T-cell (primary cell): ENCODE measurements at places on chromosomes 1 and 21.
A peak's percentile ranks its signal among the peaks of the same experiment; 100 is the strongest.

- peak; percentile 56 for DNase-seq
Measured at GRCh38 chr1:36109041-36109679, 15.9 kb downstream of the COL8A2 start.

DNA sequence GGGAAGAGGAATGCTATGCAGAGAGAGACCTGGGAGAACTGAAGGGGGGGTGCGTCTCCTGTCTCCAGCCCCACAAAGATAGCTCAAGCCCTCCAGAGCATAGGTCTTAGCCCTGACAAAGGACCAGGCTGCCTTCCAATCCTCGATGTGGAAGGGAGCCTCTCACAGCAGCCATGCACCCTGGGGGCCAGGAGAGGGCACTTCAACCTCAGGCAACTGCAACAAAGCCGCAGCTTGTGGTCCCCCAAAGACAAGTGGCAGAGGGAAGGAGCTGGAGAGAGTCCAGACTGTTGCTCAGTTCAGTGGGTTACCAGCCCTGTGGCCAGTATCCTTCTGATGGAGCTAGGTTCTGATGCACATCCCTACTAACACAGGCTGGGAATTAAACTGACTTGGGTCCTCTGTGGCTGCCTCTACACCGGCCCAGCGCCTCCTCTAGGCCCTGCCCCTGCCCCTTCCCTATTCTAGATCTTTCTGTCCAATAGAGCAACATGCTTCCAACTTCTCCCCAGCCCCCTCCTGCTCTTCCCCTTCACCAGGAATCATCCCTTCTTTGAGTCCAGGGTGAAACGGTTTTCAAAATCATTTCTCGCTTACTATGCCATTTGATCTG is 100.7 kb upstream of the SPATA6 start:
- no peak for DNase-seq

DNA sequence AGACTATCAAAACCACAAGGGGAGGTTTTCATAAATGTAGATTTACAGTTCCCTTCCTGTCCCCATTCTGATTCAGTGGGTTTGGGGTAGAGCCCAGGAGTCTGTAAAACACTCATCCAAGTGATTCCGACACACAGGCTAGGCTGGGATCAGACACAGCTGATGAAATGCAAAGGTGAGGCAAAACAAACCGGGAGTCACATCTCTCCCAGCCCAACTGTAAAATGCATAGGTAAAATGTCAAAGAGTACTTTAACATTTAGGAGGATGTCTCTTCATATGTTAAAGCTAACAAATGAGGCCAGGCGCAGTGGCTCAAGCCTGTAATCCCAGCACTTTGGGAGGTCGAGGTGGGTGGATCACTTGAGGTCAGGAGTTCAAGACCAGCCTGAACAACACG is 45.0 kb downstream of the ZNF281 start:
- DNase-seq: no peak

GRCh38 chr21:37771181-37771580 is 145.1 kb downstream of the KCNJ6 start:
- DNase-seq: no peak

GRCh38 chr1:232355162-232356006 is 274.5 kb downstream of the SIPA1L2 start:
- no peak for DNase-seq

GRCh38 chr1:3350506-3351261 is 103.8 kb upstream of the ARHGEF16 start:
- DNase-seq: no peak

GRCh38 chr1:176795929-176796328 is 333.0 kb downstream of the PAPPA2 start:
- no peak for DNase-seq

DNA sequence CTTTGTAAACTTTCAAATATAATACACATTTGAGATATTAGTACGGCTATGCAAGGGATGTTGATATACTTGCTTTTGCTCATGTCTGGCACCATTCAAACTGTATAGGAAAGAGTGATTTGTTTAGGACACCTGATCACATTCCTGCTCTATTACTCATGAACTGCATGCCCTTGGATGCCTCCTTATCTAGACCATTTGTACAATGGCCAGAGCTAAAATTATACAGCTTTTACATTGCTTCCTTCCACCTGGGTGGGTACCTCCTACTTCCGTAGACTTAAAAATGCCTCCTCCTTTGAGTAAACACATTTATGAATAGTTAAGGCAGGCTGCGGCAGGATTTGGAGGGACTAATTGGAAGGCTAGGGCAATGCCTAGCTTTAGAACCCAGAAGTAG is 85.4 kb upstream of the PBX1 start:
- DNase-seq: no peak

GRCh38 chr1:67211589-67212563 is 45.6 kb downstream of the IL23R start:
- DNase-seq: peak; percentile 31

- DNase-seq: no peak
Measured at GRCh38 chr1:172417557-172417956, 2.9 kb upstream of the C1orf105 start.

- no peak for DNase-seq
Measured at GRCh38 chr1:155032886-155033285, 695 bp downstream of the DCST2 start.

- DNase-seq: no peak
Measured at GRCh38 chr21:20998456-20998789, 214 bp downstream of the NCAM2 start.

DNA sequence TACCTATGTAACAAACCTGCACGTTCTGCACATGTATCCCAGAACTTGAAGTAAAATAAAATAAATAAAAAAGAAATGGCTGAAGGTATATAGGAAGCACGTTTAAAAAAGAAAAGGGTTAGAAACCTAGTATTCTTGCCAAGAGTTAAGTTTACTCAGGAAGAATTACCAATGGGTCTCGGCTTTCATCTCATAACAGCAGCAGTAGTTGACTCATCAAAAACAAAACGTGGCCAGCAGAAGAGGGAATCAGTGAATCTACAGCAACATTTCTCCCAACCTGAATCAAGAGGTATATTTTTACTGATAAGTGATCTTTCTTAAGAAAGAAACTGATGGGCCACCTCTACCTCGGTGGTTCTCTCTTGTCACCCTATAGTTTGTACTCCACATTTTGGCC is 340.3 kb downstream of the BRINP2 start:
- DNase-seq: no peak

DNA sequence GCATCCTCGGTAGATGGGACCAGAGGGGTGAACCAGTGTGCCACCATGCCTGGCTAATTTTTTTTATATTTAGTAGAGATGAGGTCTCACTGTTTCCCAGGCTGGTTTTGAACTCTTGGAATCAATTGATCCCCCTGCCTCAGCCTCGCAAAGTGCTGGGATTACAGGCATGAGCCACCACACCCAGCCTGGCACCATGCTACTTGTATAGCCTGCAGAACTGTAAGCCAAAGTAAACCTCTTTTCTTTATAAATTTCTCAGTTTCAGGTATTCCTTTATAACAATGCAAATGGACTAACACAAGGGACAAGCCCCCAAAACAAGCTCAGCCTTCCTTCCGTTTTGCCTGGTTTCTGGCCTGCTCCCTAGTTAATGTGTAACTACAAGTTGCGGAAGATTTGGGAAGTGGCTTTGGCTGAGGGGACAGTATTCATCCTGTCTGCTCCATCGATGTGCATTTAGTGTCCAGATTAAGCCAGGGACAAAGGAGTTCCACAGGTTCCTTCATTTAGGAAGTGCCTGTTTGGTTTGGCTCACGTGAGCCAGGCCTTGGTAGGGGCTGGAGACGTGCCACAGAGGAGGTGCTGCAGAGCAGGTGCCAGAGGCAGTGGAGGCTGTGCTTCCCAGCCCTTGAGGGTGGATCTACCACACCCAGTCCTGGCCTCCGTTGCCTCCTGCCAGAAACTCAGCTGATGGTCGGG is 4.4 kb downstream of the AVPR1B start:
- no peak for DNase-seq
